RKO (cell line): ENCODE measurements at places on chromosomes 3 and 15.

DNA sequence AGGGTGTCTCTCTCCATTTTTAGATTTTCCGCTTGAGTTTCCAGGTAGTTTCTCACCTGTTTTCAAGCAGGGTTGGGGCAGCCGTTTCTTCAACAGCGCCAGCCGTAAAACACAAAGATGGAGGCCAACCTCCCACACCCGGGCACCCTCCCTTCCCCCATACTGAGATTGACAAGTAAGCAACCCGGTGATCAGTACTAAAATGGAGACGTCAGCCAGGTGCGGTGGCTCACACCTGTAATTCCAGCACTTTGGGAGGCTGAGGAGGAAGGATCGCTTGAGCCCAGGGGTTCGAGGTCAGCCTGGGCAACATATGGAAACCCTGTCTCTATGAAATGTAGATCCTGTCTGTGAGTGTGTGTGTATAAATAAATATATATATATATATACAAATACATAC is 903 bp upstream of the ZSCAN2 start:
- DNase-seq: no peak

- DNase-seq: no peak
These were observed 38.3 kb downstream of the PIK3CA start for GRCh38 chr3:179186426-179186825.

DNA sequence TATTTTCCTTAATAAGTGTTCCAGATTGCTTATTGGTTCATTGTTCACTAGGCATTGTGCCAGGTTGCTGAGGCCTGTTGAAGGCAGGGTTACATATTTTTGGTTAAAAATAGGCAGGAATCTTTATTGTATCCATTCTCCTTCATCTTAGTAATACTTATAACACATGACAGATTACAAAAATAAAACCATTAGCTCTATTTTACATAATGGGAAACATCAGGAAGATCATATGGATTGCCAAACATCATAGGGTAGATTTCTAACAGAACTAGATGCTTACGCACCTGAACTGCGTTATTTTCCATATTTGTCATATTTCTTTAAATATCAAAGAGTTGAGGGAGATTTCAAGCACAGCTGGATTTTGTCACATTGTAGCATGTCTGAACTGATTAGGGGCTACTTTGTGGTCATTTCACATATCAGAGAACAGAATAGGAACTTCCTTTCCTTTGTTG is 462.9 kb upstream of the SGO1 start:
- DNase-seq: no peak

- no peak for DNase-seq
These were observed 279.2 kb downstream of the EDEM1 start for GRCh38 chr3:5466717-5467116.

GRCh38 chr3:185311991-185312390 is 50.9 kb upstream of the MAP3K13 start:
- no peak for DNase-seq

DNA sequence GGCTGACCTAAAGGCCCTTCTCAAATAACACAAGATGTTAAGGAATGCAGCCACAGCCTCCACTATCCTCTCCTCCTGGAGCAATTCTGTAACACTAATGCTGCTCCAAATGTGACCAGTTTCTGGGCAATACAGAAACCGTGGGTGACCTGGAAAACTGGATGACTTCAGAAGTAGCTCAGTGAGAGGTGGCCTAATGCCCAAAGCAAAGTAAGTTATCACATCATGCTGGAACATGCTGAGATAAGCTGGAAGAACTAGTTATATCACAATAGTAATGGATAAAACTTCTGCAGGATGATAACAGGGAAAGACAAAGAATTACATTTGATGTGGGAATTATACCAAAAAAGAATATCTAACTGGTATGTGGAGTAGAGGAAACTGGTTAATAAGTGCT is 72.0 kb downstream of the DHX30 start:
- DNase-seq: no peak

- peak; percentile 86 for DNase-seq
These were observed 1.2 kb downstream of the KPNA1 start for GRCh38 chr3:122513386-122514122.

GRCh38 chr15:61403884-61404283 is 174.8 kb upstream of the RORA start:
- no peak for DNase-seq

DNA sequence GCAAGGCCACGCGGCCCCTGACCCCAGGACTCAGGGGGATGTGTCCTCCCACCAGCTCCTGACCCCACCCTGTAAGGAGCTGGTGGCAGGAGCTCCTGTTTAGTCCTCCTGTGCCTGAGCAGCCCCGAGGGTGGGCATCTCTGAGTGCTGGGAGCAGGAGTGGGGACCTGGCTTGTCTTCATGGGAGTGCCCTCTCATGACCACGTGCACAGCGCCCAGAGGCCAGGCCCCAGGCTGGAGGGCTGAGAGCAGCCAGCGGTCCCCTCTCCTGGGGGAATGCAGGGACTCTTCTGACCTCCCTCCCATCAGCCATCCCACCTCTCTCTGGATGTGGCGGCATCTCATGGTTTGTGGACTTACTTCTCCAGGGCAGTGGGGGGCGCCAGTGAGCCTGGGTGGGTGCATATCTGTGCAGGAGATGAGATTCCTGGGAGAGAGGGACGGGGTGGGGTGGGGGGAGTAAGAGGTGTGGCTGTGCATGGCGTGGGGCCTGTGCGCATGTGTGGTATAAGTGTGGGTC is 205.6 kb downstream of the TBC1D2B start:
- DNase-seq: no peak

GRCh38 chr15:70670680-70671079 is 92.7 kb downstream of the UACA start:
- peak; percentile 23 for DNase-seq

- DNase-seq: no peak
These were observed 41.6 kb downstream of the BDH1 start for GRCh38 chr3:197513953-197514785.

- DNase-seq: no peak
These were observed 206.2 kb downstream of the CTNNB1 start for GRCh38 chr3:41405466-41405865.

DNA sequence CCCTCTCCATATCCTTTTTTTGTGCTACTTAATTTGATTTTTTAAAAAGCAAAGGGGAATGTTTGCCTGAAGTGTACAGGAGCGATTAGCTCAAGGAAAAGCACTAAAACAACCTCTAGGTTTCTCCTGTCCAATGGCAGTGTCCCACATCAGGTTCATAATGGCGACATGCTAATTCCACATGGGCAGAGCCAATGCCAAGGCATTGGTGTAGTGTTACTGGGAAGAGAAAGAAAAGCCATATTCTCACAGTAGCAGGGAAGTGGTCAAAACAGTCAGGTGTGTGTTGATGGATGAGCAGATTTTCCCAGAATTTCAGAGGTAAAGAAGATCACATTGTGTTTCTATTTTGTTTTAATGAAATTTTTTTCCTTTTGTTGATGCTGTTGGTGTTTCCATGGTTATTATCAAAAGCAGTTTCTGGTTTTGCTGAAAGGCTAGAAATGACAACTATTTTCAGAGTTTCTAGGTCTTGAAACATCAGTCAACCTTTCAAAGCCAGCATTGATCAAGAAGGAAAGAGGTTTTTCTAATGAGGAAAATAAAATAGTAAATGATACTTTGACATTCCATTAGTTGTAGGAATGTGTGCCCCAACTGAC is 65.2 kb downstream of the FNDC3B start:
- DNase-seq: no peak

DNA sequence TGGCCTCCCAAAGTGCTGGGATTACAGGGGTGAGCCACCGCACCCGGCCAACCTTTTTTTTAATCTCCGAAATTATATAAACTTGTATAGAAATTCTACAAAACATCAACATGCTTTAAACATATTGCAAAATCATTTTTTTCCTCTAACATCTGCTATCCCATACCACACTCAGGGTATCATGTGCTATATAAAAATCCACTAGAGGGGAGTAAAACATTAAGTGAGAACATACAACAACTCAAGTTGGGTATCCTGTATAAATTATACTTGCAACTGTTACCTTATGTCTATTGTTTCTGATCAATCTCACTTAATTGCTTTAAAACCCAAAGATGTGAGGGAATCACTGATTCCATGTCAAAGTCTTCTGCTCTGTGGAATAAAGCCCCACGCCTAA is 71.9 kb upstream of the FBN1 start:
- no peak for DNase-seq

DNA sequence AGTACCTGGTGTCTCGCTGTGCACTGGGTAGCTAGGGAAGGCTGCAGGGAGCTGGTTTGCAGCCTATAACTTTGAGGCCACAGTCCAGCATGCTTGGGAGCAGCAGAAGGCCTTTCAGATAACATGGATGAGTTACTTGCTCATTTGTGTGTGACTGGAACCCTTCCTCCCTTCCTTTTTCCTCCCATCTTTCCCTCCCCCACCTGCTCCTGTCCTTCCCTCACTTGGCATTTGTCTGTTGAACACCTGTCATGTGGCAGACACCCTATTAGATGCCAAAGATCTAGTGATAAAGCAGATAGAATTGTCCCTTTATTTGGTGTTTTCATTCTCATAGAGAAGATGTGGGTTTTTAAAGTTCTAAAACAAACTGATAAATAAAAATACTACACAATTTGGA is 71.6 kb downstream of the LRTM1 start:
- no peak for DNase-seq

- no peak for DNase-seq
These were observed 24.1 kb upstream of the SHISA5 start for GRCh38 chr3:48528048-48528447.

GRCh38 chr3:147388700-147389580 is 17.4 kb downstream of the ZIC4 start:
- DNase-seq: no peak

- peak; percentile 22 for DNase-seq
These were observed 84.8 kb upstream of the POMGNT2 start for GRCh38 chr3:43190670-43191069.

DNA sequence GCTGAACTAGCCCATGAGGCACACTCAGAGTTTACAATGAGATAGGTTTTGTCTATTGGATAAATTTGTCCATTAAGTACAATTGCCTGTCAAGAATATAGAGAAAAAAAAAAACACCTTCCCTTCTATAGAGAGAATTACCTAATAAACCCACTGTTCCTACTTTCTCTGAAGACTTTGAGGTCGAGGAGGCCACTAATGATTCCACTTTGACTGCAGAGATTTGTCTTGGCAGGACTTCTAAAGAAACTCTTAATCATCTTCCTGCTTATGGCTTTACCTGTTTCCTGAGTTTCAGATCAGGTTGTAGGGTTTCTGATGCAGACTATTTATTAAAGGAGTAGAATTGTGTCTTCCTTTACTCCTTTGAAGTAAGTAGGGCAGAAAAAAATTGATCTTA is 342.4 kb upstream of the KCNMB2 start:
- DNase-seq: no peak

GRCh38 chr3:71542521-71543370 is 40.8 kb downstream of the FOXP1 start:
- peak; percentile 22 for DNase-seq

DNA sequence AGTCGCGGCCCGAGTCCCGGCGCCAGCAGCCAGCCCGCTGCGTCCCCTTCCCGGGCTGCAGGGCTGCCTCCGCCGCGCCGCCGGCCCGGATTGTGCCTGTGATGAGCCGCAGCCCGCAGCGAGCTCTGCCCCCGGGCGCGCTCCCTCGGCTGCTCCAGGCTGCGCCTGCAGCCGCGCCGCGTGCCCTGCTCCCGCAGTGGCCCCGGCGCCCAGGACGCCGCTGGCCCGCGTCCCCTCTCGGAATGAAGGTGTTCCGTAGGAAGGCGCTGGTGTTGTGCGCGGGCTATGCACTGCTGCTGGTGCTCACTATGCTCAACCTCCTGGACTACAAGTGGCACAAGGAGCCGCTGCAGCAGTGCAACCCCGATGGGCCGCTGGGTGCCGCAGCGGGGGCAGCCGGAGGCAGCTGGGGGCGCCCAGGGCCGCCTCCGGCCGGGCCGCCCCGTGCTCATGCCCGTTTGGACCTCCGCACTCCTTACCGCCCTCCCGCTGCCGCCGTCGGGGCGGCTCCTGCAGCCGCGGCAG is 1.2 kb downstream of the CHST2 start:
- no peak for DNase-seq

DNA sequence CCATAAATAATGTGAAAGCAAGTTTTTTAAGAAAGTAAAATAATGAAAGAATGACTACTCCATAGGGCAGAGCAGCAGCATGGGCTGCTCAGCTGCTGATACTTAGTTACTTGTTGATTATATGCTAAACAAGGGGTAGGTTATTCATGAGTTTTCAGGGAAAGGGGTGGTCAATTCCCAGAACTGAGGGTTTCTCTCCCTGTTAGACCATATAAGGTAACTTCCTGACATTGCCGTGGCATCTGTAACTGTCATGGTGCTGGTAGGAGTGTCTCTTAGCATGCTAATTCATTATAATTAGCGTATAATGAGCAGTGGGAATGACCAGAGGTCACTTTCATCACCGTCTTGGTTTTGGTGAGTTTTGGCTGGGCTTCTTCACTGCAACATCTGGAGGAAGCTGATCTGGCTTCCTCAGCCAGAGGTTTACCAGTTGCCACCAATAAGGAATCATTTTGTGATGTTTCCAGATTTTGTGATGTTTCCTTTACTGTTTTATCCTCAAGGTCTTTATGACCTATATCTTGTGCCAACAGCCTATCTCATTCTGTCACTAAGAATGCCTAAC is 121.8 kb upstream of the CHL1 start:
- DNase-seq: no peak

DNA sequence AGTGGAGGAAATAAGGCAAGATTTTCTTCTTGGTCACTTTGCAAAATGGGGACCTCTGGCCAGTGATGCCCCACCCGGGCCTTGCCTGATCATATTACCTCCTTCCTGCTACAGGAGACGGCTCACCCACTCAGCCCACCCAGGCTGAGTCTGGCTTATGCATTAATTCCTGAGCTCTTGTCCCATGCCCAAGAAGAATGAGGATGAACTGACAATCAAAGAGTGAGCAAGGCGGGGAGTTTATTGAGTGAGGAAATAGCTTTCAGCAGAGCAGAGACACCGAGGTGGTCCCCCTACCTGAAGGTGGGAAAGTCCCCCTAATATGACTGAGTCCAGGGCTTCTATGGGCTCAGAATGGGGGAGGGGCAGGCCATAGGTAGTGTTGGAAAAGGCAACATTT is 107.5 kb downstream of the EOMES start:
- no peak for DNase-seq

- no peak for DNase-seq
These were observed 624.6 kb downstream of the ZPLD1 start for GRCh38 chr3:103059432-103059831.

DNA sequence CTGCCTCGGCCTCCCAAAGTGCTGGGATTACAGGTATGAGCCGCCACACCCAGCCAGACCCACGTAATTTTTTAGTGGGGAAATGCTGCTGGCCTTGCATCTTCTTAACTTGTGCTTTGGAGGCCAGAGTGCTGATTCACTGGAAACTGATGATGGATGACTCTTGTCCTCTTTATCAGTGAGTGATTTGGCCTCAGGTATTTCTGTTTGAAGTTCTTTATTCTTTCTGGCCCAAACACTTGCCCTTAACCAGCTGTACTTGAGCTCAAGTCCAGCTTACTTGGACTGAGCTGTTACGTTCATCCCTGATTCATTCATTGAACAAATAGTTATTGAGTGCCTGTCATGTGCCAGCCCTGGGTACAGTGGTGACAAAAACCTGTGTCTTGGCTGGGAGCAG is 4.2 kb downstream of the PTPN23 start:
- DNase-seq: no peak

- no peak for DNase-seq
These were observed 119.6 kb upstream of the EPHA3 start for GRCh38 chr3:88987776-88988175.
